ENCODE measurements at places on chromosomes 13 and 19. TPM values are rescaled to one million over a fixed set of nuclear protein-coding genes. Genes with fewer than 3 reads are reported as not detected.

The SH2D3A gene
- polyA plus RNA-seq, result 10.1 TPM

GRCh38 chr13:76829572-76830327 lies 56.5 kb downstream of the KCTD12 start:
- peak; percentile 76 for DNase-seq

The PLPPR2 gene
- polyA plus RNA-seq, result 13.6 TPM

The ZNF667 gene
- 13.6 TPM for polyA plus RNA-seq

DNA sequence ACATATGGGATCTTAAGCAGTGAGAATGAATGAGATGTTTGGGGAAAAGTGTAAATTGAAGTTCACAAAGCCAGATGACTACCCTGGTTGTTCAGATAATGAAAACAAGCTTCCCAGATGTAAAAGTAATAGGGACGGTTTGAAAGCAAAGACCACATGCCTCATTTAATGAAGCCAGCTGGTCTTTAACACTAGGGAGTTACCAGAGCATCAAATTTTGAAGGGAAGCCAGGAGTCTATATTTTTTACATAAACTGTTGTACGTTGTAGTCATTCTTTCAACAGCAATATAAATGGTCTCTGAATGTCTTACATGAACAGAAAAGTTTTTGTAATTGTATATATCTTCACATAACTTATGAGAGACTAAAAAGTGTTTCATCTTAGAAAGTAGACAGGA lies 2604.5 kb upstream of the PCDH20 start:
- DNase-seq, result peak; percentile 7

The SLC10A2 gene
- polyA plus RNA-seq, result 0.65 TPM

DNA sequence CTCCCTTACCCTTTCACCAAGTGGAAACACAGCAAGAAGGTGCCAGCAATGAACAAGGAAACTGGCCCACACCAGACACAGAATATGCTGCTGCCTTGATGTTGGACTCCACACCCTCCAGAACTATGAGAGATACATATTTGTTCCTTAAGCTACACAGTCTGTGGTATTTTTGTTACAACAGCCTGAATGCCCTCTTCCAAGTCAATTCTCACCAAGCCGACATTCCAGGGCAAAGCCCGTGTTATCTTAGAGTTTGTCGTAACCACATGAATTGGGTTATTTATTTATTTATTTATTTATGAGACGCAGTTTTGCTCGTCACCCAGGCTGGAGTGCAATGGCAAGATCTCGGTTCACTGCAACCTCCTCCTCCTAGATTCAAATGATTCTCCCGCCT lies 14.9 kb downstream of the FGF21 start:
- no peak for DNase-seq

DNA sequence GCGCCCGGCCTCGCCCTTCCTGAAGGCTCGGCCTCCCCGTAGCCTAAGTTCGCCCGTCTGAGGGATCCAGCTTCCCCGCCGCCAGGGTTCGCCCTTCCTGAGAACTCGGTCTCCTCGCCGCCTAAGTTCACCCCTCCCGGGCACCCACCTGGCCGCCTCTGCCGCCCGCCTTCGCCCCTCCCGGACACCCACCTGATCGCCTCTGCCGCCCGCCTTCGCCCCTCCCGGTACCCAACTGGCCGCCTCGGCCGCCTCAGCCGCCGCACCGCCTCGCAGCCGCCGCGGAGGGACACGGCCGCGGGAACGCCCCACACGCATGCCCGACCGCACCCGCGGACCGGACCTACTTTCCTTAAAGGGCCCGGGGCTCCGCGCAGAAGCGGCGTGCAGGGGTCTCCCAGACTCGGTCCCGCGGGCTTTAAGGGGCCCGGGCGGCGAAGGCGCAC lies at the start of gene MOB3A:
Gene MOB3A (minus strand): TSS at position 293 of the 446 bp plus-strand sequence. CDS start 17,766 bp downstream, outside the sequence.
- peak; percentile 93 for DNase-seq

The RFPL4A gene
- 0.09 TPM for polyA plus RNA-seq

DNA sequence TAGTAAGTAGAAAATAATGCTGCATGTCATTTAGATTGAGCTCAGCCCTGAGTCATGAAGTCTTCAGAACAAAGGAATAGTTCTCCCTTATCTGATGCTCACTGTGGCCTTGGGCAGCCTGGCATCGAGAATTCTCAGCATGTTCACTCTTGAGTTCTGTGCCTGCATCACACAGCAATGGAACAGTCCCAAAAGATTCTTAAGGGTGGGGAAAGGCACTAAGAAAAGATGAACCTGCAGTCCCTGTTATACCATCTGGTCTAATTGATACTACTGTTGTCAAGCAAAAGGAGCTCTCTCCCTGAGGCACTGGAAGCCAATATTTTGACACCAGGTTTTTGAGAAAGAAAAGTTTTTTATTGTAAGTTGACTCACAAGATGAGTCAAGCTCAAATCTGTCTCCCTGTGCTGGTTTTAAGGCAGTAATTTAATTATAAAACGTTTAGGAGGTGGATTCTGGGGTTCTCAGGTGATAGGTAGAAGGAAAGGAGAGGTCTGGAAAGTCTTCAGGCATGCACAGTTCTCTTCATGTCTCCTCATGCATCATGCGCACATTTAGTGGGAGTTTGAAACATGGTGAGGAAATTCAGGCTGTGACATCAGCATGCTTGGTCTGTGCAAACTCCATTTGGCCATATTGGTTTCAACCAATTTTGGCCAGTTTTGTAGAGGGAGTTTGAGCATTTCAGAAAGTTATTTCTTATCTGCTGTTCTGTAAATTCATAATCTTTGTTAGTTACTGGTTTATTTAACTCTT lies 38.1 kb upstream of the ZNF766 start:
- no peak for DNase-seq

GRCh38 chr19:48659768-48660167 lies 13.0 kb downstream of the NTN5 start:
- no peak for DNase-seq

The SERPINE3 gene
- polyA plus RNA-seq, result 0.14 TPM

The NEK5 gene
- polyA plus RNA-seq, result 5.5 TPM

- DNase-seq, result no peak
Measured at GRCh38 chr19:18412610-18413239, 6.5 kb upstream of the SSBP4 start.

The FXYD1 gene
- polyA plus RNA-seq, result 21.8 TPM

DNA sequence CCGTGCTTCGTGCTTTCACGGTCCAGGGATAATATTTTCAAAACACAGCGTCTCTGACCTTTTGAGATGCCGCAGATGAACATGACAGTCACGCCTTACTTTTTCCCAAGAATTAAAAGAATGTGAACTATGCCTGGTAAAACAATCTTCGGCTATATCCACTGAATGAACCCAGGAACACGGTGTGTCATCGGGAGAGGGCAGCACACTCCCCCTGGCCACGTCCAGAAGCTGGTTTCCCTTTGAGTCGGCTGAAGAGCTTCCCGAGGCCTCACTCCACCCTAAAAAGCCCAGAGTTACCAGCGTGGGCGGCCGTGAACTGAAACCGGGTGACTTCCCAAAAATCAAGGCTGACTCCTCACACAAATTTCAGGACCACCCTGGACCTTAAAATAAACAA lies 22.9 kb upstream of the SHISA2 start:
- DNase-seq, result no peak

DNA sequence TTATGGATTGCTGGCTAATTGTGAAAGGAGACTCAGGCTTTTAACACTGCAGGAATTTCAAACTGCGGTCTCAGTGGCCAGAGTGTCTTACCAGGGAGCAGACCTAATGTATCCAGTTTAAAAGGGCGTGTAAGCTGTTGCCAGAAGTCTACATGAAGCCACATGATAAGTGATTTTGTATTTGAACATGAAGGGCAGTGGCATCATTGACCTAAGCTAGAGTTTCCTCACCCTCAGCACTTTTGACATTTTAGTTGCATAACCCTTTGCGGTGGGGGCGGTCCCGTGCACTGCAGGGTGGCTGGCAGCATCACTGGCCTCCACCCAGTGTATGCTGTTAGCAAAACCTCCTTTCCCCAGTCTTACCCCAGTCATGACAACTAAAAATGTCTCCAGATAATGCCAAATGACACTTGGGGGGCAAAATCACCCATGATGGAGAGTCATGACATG lies 23.7 kb upstream of the GPR18 start:
- DNase-seq, result no peak

The MAST1 gene
- 1.1 TPM for polyA plus RNA-seq

DNA sequence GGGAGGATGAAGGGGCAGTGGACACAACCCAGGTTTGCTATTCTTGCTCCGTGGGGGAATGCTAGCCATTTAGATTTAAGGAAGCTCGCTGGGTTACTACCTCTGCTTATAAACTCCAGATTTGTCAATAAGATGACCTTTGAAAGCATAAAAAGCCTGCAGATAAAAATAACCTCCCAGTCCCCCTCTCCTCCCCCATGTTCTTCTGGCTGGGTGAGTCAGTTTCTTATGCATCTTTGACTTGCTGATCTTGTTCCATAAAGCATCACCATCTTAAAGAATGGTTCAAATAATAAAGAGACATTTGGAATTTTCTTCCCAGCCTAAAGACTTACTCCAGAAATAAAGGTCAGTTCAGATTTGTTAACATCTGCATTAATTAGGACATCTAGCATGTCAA lies 118.3 kb upstream of the RNF113B start:
- DNase-seq, result no peak

The MTIF3 gene
- polyA plus RNA-seq, result 73.8 TPM

- DNase-seq, result no peak
Measured at GRCh38 chr19:55306712-55307111, 18.4 kb downstream of the TMEM150B start.

The UNC13A gene
- 0.16 TPM for polyA plus RNA-seq

DNA sequence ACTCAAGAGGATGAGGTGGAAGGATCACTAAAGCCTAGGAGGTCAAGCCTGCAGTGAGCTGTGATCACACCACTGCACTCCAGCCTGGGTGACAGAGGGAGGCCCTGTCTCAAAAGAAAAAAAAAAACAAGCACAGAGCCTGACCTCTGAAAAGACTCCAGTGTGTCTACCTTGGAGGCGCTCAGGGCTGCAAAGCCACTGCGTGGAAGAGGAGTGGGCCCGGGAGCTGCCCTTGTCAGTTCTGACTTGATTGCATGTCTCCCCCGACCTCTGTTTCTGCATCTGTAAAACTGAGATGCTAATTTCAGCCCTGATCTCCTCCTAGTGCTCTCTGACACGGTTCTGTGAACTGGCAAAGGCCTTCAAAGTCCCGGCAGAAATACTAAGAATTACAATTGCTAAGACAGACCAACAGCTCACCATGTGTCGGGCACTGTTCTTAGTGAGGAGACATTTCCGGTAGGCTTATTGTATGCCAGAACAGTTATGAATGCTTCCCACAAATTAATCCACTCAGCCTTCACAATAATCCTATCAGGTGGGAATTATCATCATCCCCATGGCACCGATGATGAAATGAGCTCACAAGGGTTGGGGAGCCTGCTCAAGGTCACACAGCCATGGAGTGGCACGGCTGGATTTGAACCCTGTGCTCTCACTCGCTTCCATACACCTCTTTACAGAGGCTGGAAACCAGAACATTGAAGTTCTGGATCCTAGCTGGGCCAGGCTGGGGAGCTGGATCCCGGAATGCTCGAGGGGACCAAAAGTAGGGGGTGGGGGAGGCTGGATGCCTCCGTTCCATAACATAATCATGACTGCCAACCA lies 3.5 kb downstream of the AKT2 start:
- no peak for DNase-seq

The CPB2 gene
- polyA plus RNA-seq, result 0.18 TPM

The ZNF835 gene
- polyA plus RNA-seq, result 4.4 TPM

- DNase-seq, result no peak
Measured at GRCh38 chr19:38656171-38656981, 8.9 kb downstream of the ACTN4 start.
